ENCODE measurements at places on chromosomes 2 and 18. TPM values are rescaled to one million over a fixed set of nuclear protein-coding genes. Genes with fewer than 3 reads are reported as not detected.

Gene SIX3
- total RNA-seq, result not detected

Gene CREG2
- total RNA-seq, result 0.19 TPM

Gene REG3G
- not detected for total RNA-seq

Gene LIPG
- 0.26 TPM for total RNA-seq

Gene OTOS
- not detected for total RNA-seq

Gene ALPI
- total RNA-seq, result not detected

Gene OSR1
- total RNA-seq, result 8.8 TPM

Gene AMER3
- total RNA-seq, result not detected

Gene GCC2
- total RNA-seq, result 25.2 TPM

Gene COL4A4
- 17.2 TPM for total RNA-seq

Gene ABCB11
- total RNA-seq, result 0.47 TPM

Gene RGPD4
- 0.24 TPM for total RNA-seq

Gene ATP6V1C2
- 0.36 TPM for total RNA-seq

Gene GKN1
- not detected for total RNA-seq

Gene PMAIP1
- total RNA-seq, result 0.24 TPM

Gene MROH2A
- total RNA-seq, result not detected

Gene LONRF2
- 14.2 TPM for total RNA-seq

Gene CAMKMT
- 6.3 TPM for total RNA-seq

Gene TUBA4A
- 60.0 TPM for total RNA-seq

Gene CNGA3
- not detected for total RNA-seq

Gene RNF144A
- 10.3 TPM for total RNA-seq

Gene WDR33
- total RNA-seq, result 40.9 TPM

Gene UGT1A8
- not detected for total RNA-seq

Gene DSC3
- total RNA-seq, result 0.03 TPM

Measured in right cardiac atrium (tissue), 5 donors.